Ascending aorta (tissue), 2 donors: ENCODE measurements at places on chromosomes 2 and 18.

- no peak overlapping the region for H3K4me3 ChIP-seq
- DNase-seq = no peak
- H3K27me3 ChIP-seq = no peaks in the 10 kb centered on the region
- no peaks in the 10 kb centered on the region for H3K4me1 ChIP-seq
- no peak overlapping the region for H3K27ac ChIP-seq
These were observed 697.1 kb downstream of the MBD2 start for GRCh38 chr18:53527365-53527764.

GRCh38 chr2:138094031-138094430 lies 129.8 kb downstream of the HNMT start:
- H3K27me3 ChIP-seq = no peaks in the 10 kb centered on the region
- H3K4me3 ChIP-seq = no peak overlapping the region
- no peak for DNase-seq

- H3K4me1 ChIP-seq = no peaks in the 10 kb centered on the region
- H3K27me3 ChIP-seq = no peaks in the 10 kb centered on the region
- no peak overlapping the region for H3K4me3 ChIP-seq
- no peak for DNase-seq
These were observed 138.7 kb downstream of the TTC32 start for GRCh38 chr2:19762959-19763605.

DNA sequence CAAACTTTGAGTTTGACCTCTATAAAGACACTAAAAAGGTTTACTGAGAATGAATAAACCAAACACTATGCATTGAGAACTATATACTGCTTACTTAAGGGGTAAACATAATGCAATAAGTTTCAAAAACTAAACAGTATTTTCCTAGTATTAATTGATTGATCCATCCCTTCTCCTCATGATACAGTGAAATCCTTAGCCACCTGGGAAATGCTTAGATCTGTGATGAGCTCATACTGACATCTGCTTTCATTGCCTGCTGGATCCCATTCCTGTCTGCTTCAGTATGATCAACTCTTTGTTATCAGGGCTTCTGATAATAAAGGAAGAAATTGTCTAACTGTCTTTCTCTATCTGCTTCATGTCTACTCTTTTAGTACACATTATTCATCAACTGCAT lies 74.9 kb upstream of the UBE2E3 start:
- H3K27me3 ChIP-seq = no peaks in the 10 kb centered on the region
- H3K27ac ChIP-seq = no peak overlapping the region
- no peaks in the 10 kb centered on the region for H3K36me3 ChIP-seq
- H3K4me3 ChIP-seq = no peak overlapping the region
- no peak for DNase-seq

GRCh38 chr2:241885946-241886643 lies 16.6 kb downstream of the RTP5 start:
- H3K36me3 ChIP-seq = no peaks in the 10 kb centered on the region
- peaks cover 9% of the 10 kb centered on the region for H3K4me1 ChIP-seq
- no peak overlapping the region for H3K4me3 ChIP-seq
- H3K27ac ChIP-seq = no peak overlapping the region
- no peaks in the 10 kb centered on the region for H3K27me3 ChIP-seq
- DNase-seq = no peak

DNA sequence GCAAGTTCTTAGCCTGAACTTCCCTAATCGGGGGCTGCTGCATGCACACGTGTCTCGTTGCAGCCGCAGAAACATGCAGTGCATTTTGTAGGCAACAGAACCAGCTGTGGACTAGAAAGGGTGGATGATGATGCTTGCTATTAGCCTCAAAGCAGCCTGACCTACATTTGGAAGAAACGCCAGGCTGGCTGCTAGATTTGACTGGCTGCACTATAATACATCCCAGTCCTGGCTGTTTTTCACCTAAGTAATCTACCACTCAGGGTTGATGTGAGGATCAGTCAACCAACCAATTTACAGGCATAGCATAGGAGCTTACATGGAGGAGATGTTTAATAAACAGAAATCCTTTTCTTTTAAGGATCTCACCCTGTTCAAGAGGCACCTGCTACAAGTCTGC lies 56.4 kb upstream of the SPP2 start:
- H3K36me3 ChIP-seq = no peaks in the 10 kb centered on the region
- no peaks in the 10 kb centered on the region for H3K4me1 ChIP-seq
- no peaks in the 10 kb centered on the region for H3K27me3 ChIP-seq
- no peak for DNase-seq
- no peak overlapping the region for H3K4me3 ChIP-seq
- no peak overlapping the region for H3K27ac ChIP-seq

DNA sequence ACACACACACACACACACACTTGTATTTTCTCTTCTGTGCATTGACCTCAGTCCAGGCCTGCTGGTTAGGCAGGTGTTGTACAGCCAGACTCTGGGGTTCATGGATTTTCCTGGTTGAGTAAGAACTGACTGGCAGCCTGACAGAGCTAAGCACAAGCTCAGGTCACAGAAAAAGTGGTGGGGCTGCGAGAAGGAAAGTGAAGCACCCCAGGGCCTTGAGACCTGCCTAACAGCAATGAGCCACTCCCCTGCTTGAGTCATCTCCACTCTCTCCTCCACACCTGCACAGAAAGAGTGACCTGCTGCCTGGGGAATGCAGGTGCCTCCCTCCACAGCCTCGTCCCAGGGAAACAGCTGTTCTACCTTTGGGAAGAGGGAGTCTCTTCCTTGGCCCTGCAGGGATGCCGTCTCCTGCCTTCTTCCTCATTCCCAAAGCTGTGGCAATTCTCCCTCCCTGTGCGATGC lies 91.4 kb upstream of the LGALSL start:
- no peak overlapping the region for H3K4me3 ChIP-seq
- H3K4me1 ChIP-seq = no peaks in the 10 kb centered on the region
- H3K36me3 ChIP-seq = no peaks in the 10 kb centered on the region
- DNase-seq = no peak

- H3K36me3 ChIP-seq = no peaks in the 10 kb centered on the region
- no peaks in the 10 kb centered on the region for H3K27me3 ChIP-seq
- no peak for DNase-seq
- H3K4me1 ChIP-seq = no peaks in the 10 kb centered on the region
These were observed 541.7 kb downstream of the MBD2 start for GRCh38 chr18:53682796-53683195.

- H3K27ac ChIP-seq = no peak overlapping the region
- H3K36me3 ChIP-seq = no peaks in the 10 kb centered on the region
- no peak overlapping the region for H3K4me3 ChIP-seq
- H3K27me3 ChIP-seq = no peaks in the 10 kb centered on the region
- no peaks in the 10 kb centered on the region for H3K4me1 ChIP-seq
- no peak for DNase-seq
These were observed 241.6 kb downstream of the PDE11A start for GRCh38 chr2:177830881-177831386.

DNA sequence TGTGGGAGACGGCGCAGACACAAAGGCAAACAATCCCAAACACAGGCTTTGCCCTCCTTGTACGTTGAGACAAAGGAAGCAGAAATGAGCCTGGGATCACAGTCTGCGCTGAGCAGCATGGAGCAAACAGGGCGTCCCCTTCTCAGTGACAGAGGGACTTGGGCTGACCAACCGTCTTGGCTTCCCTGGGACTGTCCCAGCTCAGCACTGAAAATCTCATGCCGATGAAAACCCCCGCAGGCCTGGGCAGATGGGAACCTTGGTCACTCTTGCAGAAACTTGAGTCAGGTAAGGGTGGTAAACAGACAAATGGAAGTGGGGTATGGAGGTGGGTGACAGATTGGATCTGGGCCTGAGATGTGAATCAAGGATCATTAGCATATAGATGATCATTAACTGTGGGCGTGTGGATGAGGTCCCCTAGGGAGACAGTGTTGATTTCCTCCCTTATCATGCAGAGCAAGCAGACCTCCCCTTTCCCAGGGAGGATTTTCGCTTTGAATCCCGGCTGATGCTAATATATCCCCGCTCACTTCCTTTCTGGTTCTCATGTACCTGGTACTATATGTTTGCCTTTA lies 19.1 kb upstream of the SH3BP4 start:
- H3K36me3 ChIP-seq = no peaks in the 10 kb centered on the region
- no peaks in the 10 kb centered on the region for H3K4me1 ChIP-seq
- H3K27ac ChIP-seq = no peak overlapping the region
- no peak for DNase-seq
- no peak overlapping the region for H3K4me3 ChIP-seq
- H3K27me3 ChIP-seq = no peaks in the 10 kb centered on the region

DNA sequence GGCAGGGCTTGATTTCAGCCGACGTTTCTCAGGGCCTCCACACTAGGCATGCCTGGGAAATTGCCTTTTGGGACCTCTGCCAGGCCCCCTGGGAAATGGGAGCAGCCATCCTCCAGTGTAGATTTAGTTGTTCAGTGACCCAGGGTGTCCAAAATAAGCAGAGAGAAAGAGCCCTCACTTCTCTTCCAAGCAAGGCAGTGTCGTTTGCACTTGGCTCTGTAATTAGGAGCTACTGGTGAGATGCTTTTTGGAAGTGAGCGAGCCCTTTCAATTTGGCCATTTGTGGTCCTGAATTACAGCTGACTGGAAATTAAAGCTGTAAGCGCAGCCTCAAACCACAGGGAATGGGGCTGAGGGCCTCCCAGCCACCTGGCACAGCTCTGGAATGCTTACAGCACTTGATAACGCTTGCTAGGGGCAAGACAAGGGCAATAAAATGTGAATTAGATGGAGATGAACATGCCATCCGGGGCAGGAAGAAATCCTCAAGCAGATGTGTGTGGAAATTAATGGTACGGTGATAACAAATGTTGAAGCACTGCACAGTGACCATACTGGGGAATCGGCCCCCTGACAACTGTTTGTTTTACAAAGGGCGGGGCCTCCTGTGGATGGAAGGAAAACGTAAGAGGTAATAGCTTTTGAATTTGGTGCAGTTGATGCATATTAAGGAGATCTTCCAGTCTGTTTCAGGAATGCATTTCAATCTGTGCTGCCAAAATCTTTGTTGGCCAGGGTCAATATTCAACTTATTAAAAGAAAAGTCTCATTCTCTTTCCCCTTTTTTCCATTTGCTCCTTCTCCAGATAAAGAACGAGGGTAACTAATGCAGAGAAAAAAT lies 173.1 kb downstream of the UXS1 start:
- no peak overlapping the region for H3K4me3 ChIP-seq
- no peaks in the 10 kb centered on the region for H3K27me3 ChIP-seq
- no peaks in the 10 kb centered on the region for H3K36me3 ChIP-seq
- DNase-seq = no peak
- H3K4me1 ChIP-seq = peaks cover 3% of the 10 kb centered on the region
- H3K27ac ChIP-seq = peak overlapping the region; percentile 23

DNA sequence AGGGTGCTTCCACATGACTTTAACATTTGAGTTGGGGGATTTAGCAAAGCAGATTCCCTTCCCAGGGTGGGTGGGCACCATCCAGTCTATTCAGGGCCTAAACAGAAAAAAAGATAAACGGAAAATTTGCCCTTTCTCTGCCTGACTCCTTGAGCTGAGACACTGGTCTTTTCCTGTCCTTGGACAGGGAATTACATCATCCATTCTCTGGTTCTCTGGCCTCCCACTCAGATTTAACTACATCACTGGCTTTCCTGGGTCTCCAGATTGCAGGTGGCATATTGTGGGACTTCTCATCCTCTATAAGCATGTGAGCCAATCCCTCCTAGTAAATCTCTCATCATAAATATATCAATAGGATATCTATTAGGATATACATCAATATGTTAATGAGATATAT lies 25.8 kb downstream of the CAPN13 start:
- H3K27ac ChIP-seq = no peak overlapping the region
- no peaks in the 10 kb centered on the region for H3K4me1 ChIP-seq
- H3K36me3 ChIP-seq = no peaks in the 10 kb centered on the region
- H3K4me3 ChIP-seq = no peak overlapping the region
- no peak for DNase-seq

DNA sequence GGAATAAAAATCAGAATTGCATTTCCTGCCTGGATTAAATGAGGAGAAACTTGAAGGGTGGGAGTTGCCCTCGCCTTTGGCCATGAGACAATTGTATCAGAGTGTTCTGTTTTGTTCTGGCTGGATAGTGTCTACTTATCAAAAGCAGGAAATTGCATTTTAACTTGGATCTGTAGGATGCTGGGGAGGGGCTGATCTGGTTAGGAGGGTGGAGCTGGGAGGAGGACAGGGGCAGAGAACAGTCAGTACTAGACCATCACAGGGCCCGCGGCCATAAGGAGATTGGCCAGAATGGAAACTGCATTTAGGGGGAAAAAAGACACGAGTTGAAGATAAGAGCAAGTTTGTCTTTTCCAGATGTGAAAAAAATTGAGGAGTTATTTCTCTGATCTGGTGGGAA lies 199.1 kb upstream of the POU3F3 start:
- H3K4me3 ChIP-seq = no peak overlapping the region
- H3K36me3 ChIP-seq = no peaks in the 10 kb centered on the region
- no peaks in the 10 kb centered on the region for H3K27me3 ChIP-seq
- no peaks in the 10 kb centered on the region for H3K4me1 ChIP-seq
- H3K27ac ChIP-seq = no peak overlapping the region
- no peak for DNase-seq

DNA sequence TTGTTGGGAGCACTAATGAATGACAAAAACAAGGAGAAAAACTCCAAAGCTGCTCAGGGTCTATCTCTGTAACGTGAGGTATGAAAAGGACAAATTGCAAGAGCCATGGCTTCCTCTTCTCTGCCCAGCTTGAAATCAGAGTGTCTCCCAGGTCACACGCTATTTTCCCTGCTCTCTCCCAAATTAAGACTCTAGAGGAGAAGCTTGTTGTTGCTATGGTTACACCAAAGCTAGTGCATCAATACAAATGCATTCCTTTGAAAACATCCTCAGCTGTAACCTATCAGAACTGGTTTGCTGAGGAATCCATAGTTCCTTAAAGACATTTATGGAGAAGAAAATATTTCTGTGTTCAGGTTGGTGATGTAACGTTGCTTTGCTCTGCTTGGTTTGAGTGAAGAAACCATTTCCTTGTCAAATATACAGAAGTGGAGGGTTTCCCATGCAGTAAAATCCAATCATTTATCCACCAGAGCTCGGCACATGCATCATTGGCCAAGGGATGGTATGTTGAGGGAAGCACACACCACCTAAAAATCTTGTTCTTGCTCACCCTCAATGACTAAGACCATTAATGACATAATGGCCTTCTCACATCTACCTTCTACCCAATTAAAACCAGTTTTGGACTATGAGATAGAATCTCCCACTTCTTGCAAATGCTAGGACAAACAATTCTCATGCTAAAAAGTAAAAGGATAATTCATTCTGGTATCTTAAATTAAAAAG lies 2135.6 kb upstream of the CELF4 start:
- H3K4me1 ChIP-seq = no peaks in the 10 kb centered on the region
- no peak for DNase-seq
- H3K4me3 ChIP-seq = no peak overlapping the region
- no peaks in the 10 kb centered on the region for H3K27me3 ChIP-seq
- no peak overlapping the region for H3K27ac ChIP-seq
- H3K36me3 ChIP-seq = no peaks in the 10 kb centered on the region

- H3K27me3 ChIP-seq = no peaks in the 10 kb centered on the region
- H3K4me1 ChIP-seq = no peaks in the 10 kb centered on the region
- H3K27ac ChIP-seq = no peak within 1 kb of the TSS
These were observed at the start of gene ICOS for GRCh38 chr2:203936535-203936934. TSS of gene ICOS (plus strand) at chr2:203936763. CDS start at chr2:203936815, 52 bp downstream.

- H3K27ac ChIP-seq = no peak overlapping the region
- H3K4me3 ChIP-seq = no peak overlapping the region
- no peak for DNase-seq
- no peaks in the 10 kb centered on the region for H3K4me1 ChIP-seq
- no peaks in the 10 kb centered on the region for H3K36me3 ChIP-seq
These were observed 40.3 kb downstream of the RRM2 start for GRCh38 chr2:10162586-10163497.
